ENCODE measurements at places on chromosomes 16 and 17. TPM values are rescaled to one million over a fixed set of nuclear protein-coding genes. Genes with fewer than 3 reads are reported as not detected.
A peak's percentile ranks its signal among the peaks of the same experiment; 100 is the strongest.

GRCh38 chr16:58913456-58913855 is 179.3 kb upstream of the GOT2 start:
- DNase-seq: no peak
- no peaks in the 10 kb centered on the region for H3K27me3 ChIP-seq
- no peaks in the 10 kb centered on the region for H3K36me3 ChIP-seq
- no peak overlapping the region for H3K27ac ChIP-seq

Gene KRT9
- not detected for total RNA-seq

- H3K36me3 ChIP-seq: no peaks in the 10 kb centered on the region
- DNase-seq: no peak
- H3K4me3 ChIP-seq: no peak overlapping the region
These were observed 775.8 kb downstream of the CDH11 start for GRCh38 chr16:64346080-64346479.

DNA sequence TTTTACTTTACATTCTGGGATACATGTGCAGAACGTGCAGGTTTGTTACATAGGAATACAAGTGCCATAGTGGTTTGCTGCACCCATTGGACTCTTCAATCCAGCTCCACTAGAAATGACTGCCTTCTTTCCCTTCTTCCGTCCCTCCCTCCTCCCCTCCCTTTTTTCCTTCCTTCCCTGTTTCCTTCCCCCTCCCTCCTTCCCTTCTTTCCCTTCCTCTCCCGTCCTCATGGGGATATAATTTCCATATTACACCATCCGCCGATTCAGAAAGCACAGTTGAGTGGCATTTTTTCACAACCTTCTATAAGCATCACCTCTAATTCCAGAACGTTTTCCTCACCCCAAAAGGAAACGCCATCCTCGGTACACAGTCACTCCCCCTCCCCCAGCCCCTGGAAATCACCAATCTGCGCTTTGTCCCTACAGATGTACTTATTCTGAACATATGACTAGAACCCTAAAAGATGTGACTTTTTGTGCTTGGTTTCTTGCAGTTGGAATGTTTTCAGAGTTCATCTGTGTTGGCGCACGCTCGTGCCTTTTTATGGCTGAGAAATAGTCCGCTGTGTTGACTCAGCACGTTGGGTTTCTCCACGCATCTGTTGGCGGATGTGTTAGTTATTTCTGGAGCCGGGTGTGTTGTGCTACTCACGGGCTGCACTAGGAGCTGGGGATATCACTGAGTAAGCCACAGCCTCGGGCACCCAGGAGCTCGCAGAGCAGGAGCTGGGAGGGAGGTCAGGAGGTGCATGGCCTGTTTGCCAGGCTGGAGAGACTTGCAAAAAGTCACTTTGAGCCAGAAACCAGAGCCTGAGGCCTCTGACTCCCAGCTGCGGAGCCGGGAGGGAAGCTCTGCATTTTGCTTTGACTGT is 336.4 kb downstream of the SEC14L1 start:
- peak; percentile 80 for DNase-seq
- H3K4me1 ChIP-seq: peaks cover 45% of the 10 kb centered on the region
- no peaks in the 10 kb centered on the region for H3K27me3 ChIP-seq
- peaks cover 2% of the 10 kb centered on the region for H3K36me3 ChIP-seq
- H3K4me3 ChIP-seq: no peak overlapping the region
- peak overlapping the region; percentile 74 for H3K27ac ChIP-seq

DNA sequence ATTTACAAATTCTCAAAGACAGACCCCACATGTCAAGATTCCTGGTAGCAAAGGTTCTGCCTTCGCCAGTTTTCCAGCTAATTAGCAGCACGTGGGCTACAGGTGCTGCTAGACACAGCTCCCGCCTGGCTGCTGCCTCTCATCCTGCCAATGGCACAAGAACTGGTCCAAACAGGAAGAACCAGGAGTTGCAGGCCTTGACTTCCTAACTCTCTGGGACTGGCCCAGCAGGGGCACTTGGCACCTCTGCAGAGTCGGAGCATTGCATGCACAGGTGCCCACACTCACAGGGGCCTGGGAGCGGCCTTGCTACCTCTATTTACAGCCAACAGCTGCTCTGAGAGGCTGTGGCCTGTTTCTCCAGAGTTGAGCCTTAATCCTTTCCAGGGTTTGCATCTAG is 39.6 kb downstream of the TK2 start:
- H3K4me3 ChIP-seq: no peak overlapping the region
- DNase-seq: no peak
- H3K27ac ChIP-seq: peak overlapping the region; percentile 59
- no peaks in the 10 kb centered on the region for H3K36me3 ChIP-seq

Gene PLA2G10
- 1.5 TPM for total RNA-seq

- H3K27ac ChIP-seq: no peak overlapping the region
- no peaks in the 10 kb centered on the region for H3K36me3 ChIP-seq
- DNase-seq: no peak
- H3K27me3 ChIP-seq: no peaks in the 10 kb centered on the region
- H3K4me1 ChIP-seq: no peaks in the 10 kb centered on the region
- no peak overlapping the region for H3K4me3 ChIP-seq
These were observed 237.2 kb downstream of the TOX3 start for GRCh38 chr16:52309446-52310416.

Gene FADS6
- total RNA-seq: not detected

- DNase-seq: no peak
- H3K27me3 ChIP-seq: peaks cover 4% of the 10 kb centered on the region
- H3K36me3 ChIP-seq: no peaks in the 10 kb centered on the region
- no peak overlapping the region for H3K4me3 ChIP-seq
- no peaks in the 10 kb centered on the region for H3K4me1 ChIP-seq
These were observed 121.4 kb downstream of the SKAP1 start for GRCh38 chr17:48308581-48308980.

GRCh38 chr17:69547947-69548346 is 133.4 kb downstream of the MAP2K6 start:
- no peaks in the 10 kb centered on the region for H3K36me3 ChIP-seq
- no peak for DNase-seq
- H3K27ac ChIP-seq: no peak overlapping the region
- no peaks in the 10 kb centered on the region for H3K27me3 ChIP-seq
- H3K4me1 ChIP-seq: no peaks in the 10 kb centered on the region

Gene SOX15
- total RNA-seq: 6.3 TPM

Gene TUFM
- total RNA-seq: 151 TPM

Gene EPX
- total RNA-seq: not detected

GRCh38 chr16:79294568-79294967 is 306.0 kb downstream of the MAF start:
- no peaks in the 10 kb centered on the region for H3K36me3 ChIP-seq
- H3K27me3 ChIP-seq: no peaks in the 10 kb centered on the region
- no peak overlapping the region for H3K4me3 ChIP-seq
- no peak overlapping the region for H3K27ac ChIP-seq
- no peaks in the 10 kb centered on the region for H3K4me1 ChIP-seq

Gene SLC16A5
- total RNA-seq: 66.4 TPM

Gene LGALS9B
- not detected for total RNA-seq

DNA sequence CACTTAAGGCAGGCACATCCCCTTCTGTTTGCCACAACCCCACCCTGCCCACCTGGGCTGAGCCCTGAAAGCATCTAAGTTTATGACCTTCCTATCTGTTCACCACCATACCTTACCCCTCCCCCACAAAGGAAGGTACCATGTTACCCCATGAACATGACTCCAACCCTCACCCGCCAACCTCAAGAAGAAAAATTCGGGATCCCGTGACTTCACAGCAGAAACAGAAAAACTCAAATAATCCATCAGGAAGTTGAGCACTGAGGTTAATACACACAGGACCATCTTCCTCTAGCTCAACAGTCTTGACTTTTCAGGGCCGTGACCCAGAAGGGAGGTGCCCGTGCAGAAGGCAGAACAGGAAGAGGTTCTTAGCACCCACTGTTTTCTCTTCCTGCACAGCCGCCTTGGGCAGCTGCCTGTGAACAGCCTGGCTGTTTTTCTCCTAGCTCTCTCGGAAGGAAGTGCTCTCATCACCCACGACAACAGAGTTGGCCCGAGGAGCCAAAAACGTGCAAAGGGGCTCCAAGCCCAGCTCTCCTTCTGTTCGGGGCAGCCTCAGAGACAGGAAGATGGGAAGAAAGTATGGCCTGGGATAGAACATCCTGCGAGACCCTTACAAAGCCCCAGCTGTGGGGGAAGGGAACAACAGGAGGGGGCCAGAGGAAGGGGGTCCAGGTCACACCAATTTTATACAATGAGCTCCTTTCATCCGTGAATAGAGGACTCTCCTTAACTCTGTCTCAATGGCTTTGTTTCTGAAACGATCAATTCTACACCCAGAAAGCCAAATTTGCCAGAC is 101.1 kb downstream of the XYLT1 start:
- no peaks in the 10 kb centered on the region for H3K36me3 ChIP-seq
- H3K27ac ChIP-seq: no peak overlapping the region
- H3K27me3 ChIP-seq: no peaks in the 10 kb centered on the region
- DNase-seq: no peak
- no peaks in the 10 kb centered on the region for H3K4me1 ChIP-seq

DNA sequence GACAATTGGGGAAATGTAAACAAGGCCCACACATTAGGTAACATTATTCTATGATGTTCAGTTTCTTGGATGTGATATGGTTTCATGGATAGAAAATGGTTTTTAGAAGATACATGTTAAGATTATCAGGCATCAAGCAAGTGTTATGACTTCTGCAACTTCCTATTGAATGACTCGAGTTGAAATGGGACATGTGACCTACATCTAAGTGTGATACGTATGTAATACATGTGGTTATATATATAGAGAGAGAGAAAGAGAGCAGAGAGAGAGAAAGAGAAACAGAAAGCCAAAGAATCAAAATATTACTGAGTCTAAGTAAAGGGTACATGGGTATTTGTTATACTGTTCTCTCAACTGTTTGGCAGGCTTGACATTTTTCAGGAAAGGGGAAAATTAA is 1.7 kb downstream of the TMEM170A start:
- H3K4me1 ChIP-seq: no peaks in the 10 kb centered on the region
- no peak overlapping the region for H3K4me3 ChIP-seq
- H3K27me3 ChIP-seq: no peaks in the 10 kb centered on the region
- no peaks in the 10 kb centered on the region for H3K36me3 ChIP-seq
- DNase-seq: no peak

GRCh38 chr17:67478401-67479041 is 101.4 kb downstream of the PITPNC1 start:
- peak overlapping the region; percentile 17 for H3K27ac ChIP-seq
- no peaks in the 10 kb centered on the region for H3K27me3 ChIP-seq
- no peaks in the 10 kb centered on the region for H3K4me1 ChIP-seq
- H3K4me3 ChIP-seq: no peak overlapping the region
- no peak for DNase-seq

DNA sequence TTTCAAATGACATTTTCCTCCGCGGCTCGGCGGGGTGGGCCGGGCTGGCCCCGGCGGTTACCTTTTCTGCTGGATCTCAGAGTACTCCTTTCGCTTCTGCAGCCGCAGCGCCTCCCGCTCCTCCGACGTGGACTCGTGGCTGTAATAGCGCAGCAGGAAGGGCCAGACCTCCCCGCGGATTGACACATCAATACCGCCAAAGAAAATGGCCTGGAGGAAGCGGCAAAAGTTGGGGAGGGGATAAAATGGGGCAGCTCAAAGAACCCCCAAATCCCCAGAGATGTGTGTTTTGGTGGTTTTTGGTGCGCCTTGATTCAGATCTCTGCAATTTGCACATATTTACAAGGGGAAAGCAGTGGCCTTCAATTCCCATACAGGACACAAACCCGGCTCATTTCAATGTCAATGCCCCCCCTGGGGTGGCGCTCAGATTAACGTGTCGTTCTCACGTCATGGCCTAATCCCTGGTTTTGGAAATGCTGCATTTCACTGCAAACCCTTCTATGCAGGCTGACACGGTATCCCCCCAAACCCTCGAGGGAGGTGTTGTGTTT is 85.9 kb downstream of the TBC1D16 start:
- H3K4me1 ChIP-seq: peaks cover 14% of the 10 kb centered on the region
- H3K27me3 ChIP-seq: no peaks in the 10 kb centered on the region
- no peak for DNase-seq
- no peak overlapping the region for H3K27ac ChIP-seq

- no peaks in the 10 kb centered on the region for H3K27me3 ChIP-seq
- H3K27ac ChIP-seq: no peak overlapping the region
- H3K4me1 ChIP-seq: no peaks in the 10 kb centered on the region
- H3K36me3 ChIP-seq: no peaks in the 10 kb centered on the region
These were observed 149.0 kb upstream of the FAM20A start for GRCh38 chr17:68750208-68750562.

DNA sequence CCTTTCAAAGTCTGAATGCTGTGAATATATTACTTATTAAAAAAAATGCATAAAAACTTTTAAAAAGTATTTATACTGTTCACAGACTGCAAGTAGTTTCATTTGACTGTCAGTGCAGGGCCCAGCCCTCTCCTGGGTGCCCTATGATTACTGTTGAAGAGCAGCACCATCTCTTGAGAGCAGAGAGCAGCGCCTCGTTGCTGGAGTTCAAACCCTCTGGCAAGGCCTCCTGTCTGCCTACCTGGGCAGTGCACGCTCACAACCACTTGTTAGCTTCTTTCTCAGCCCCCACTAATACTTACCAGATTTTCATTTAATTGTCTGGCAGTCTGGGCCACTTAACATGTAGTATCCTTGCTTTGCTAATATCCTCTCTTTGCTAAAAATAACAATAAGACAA is 233.4 kb downstream of the PHKB start:
- DNase-seq: no peak
- H3K36me3 ChIP-seq: peaks cover 6% of the 10 kb centered on the region
- no peak overlapping the region for H3K4me3 ChIP-seq
- H3K27ac ChIP-seq: no peak overlapping the region
- H3K27me3 ChIP-seq: no peaks in the 10 kb centered on the region

- no peak for DNase-seq
- H3K4me1 ChIP-seq: no peaks in the 10 kb centered on the region
- no peaks in the 10 kb centered on the region for H3K27me3 ChIP-seq
- no peaks in the 10 kb centered on the region for H3K36me3 ChIP-seq
- no peak overlapping the region for H3K4me3 ChIP-seq
- no peak overlapping the region for H3K27ac ChIP-seq
These were observed 28.5 kb upstream of the TRAP1 start for GRCh38 chr16:3745751-3746355.

DNA sequence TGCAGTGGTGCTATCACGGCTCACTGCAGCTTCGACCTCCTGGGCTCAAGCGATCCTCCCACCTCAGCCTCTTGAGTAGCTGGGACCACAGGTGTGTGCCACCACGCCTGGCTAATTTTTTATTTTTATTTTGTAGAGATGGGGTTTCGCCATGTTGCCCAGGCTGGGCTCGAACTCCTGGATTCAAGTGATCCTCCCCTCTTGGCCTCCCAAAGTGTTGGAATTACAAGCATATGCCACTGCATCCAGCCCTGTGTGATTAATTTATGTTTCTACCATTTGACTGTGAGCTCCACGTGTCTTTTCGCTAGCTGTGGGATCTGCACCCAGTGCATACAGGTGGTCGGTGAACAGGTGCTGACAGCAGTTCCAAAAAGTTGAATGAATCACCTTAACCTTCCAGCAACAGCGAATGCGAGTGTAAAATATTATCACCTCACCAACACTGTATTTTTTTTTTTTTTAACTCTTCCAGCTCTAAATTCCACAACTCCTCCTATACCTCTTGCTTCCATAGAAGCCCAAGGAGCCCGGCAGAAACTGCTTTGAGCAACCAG is 484 bp upstream of the NUDT7 start:
- no peak for DNase-seq
- peak overlapping the region; percentile 63 for H3K4me3 ChIP-seq
- no peaks in the 10 kb centered on the region for H3K36me3 ChIP-seq
- H3K27me3 ChIP-seq: no peaks in the 10 kb centered on the region
- no peaks in the 10 kb centered on the region for H3K4me1 ChIP-seq
- H3K27ac ChIP-seq: no peak overlapping the region
